ENCODE measurements at places on chromosomes 12 and 14.
A peak's percentile ranks its signal among the peaks of the same experiment; 100 is the strongest.

- no peak for DNase-seq
Measured at GRCh38 chr14:36723530-36723929, 61.9 kb downstream of the PAX9 start.

DNA sequence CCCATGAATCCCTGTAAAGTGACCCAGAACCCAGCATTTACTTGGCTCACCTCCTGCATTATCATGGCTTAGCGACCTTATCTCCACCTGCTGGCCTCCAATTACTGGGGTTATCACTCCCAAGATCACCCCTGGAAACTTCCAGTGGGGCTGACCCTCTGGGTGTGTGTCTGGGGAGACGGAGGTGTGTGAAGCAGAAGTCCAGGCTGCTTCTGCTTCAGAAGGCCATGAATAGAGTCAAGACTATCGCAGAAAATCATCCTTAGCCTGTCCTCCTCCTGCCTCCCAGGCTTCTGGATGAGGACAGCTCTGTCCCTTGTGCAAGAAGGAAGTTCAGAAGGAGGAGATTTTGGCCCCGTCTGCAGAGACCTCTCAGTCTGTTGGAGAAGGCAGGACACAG lies 408 bp upstream of the KRT72 start:
- no peak for DNase-seq

- DNase-seq, result no peak
Measured at GRCh38 chr12:2507814-2508213, 287.0 kb upstream of the FKBP4 start.

DNA sequence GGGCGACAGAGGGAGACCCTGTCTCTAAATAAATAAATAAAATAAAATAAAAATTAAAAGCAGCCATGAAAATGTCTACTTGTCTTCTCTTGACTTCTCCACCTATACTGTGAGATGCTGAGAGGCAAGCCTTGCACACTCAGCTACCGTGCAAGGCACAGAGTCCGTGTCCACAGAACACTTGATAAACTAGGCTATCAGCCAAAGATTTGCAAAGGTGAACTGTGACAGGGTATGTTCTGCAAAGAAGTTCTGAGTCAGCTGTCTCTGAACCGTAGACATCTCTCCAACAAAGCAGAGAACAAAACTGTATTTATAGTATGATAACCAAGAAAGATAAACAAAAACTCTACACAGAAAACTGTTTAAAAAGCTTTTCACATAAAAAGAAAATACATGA lies 35.5 kb downstream of the STXBP6 start:
- DNase-seq, result no peak

DNA sequence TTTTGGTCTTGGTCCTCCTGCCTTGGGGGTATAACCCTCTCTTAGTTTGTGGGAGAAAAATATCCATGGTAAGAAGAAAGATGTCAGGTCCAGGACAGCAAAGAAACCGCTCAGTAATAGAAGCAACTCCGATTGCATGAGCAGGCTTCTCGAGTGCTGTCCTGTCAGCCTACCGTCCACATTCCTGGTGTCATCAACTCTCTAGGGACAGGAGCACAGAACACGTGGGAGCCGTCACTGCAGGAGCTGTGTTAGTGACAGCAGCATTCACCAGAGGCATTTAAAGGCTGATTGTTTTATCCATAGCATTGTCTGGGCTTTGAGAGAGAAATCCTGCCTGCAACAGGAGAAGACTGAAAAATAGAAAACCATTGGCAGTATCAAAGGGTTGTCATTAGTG lies 244.2 kb downstream of the CACNA1C start:
- DNase-seq, result no peak

DNA sequence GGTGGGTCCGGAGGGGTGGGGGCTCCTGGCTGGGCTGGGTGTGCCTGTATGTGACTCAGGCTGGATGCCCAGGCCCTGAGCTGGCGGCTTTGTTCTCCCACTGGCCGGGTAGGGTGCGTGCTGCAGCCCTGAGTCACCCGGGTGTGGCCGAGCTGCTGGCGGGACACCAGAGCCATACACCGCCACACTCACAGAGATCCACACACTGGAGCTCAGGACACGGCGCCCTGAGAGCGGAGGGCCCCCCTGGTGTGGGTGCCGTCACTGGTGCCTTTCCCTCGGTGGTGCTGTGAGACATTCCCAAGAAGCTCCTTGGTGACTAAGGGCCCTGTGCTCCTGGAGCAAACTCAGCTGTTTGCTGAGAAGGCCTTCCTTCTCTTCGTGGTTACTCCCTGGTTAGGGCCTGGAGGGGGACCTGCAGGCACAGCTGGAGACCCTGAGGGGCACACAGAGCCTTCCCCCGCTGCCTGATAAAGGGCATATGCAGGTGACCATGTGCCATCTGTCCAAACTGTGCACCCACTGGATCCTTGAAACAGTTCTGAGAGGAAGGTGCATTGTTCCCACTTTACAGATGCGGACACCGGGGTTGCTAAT lies 44.3 kb downstream of the KRT80 start:
- peak; percentile 99 for DNase-seq

- DNase-seq, result peak; percentile 18
Measured at GRCh38 chr12:21819678-21820077, 45.2 kb upstream of the KCNJ8 start.

GRCh38 chr14:84375235-84375634 lies 1154.7 kb upstream of the FLRT2 start:
- no peak for DNase-seq

DNA sequence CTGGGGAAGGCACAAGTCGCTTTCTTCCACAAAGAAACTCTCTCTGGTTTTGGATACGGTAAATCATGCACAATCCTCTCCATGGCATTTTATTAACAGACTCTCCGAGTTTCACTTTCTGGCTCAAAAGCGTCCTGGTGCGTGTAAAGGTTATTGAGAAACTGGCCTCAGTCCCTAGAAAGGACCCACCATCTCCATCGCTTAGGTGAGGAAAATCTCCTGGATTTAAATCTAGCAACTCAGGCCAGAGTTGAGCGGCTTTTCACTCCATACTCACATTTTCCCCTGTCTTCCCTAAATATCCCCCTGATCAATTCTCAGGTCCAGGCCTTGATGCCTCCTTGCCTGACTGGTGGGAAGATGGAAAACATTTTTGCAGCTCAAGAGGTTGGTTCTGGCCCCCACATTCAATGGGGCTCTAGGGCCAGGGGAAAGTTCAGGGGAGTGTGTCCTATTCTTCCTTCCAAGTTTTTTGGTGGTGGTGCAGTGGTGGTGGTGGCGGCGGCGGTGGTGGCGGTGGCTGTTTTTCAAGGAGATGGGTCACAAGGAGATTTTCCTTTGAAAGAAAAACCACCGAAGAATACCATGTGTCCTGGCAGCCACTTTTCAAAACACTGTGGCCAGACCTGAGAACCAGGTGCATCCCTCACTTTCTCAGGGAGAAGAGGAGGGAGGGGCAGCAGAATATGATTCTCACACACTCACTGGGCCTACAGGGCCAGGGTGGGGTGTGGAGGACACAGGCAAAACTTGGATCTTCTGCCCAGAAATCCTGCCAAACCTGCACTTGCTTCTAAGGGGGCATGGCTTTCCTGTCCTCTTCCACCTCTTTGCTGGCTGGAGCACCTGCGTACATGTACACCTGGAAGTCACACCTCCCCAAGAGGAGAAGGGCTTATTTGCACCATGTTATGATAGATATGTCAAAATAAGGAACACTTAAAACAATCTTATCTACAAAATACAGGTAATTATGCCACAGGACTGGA lies 46.7 kb upstream of the PNMA1 start:
- no peak for DNase-seq

- DNase-seq, result no peak
Measured at GRCh38 chr14:99329711-99330315, 57.8 kb upstream of the BCL11B start.

GRCh38 chr12:3827301-3828000 lies 45.7 kb downstream of the PARP11 start:
- no peak for DNase-seq

- DNase-seq, result no peak
Measured at GRCh38 chr12:41287500-41288141, 99.5 kb downstream of the PDZRN4 start.

DNA sequence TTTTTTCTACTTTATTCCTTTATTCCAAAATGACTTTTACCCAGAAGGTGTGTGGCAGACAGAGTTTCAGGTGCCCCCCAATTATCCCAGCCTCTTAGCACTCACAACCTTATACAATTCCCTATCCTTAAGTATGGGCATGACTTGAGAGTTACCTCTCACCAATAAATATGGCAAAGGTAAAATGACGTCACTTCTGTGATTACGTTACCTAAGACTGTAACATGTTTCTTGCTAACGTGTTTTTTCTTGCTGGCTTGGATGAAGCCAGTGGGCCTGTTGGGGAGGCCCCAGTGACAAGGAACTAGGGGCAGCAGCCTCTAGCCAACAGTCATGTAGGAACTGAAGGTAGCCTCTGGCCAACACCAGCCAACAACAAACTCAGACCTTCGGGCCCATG lies 13.3 kb upstream of the TUNAR start:
- DNase-seq, result no peak

GRCh38 chr12:132385923-132386751 lies 56.7 kb upstream of the GALNT9 start:
- DNase-seq, result no peak

DNA sequence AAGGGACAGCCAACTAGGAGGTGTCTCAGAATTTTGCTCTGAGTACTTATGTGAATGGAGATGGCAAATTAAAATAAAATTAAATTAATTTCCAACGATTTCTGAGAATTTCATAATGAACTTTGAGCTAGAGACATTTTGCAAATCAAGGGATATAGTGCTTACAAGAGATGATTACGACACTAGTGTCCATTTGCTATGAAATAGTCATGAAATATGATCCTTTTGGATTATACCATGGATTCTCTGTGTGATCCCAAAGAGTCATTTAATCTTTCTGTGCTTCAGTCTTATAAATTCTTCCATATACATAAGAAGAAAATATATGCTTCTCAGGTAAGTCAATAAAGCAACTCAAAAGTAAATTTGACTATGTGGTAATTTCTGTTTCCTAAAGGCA lies 240.6 kb downstream of the SLC25A21 start:
- no peak for DNase-seq

DNA sequence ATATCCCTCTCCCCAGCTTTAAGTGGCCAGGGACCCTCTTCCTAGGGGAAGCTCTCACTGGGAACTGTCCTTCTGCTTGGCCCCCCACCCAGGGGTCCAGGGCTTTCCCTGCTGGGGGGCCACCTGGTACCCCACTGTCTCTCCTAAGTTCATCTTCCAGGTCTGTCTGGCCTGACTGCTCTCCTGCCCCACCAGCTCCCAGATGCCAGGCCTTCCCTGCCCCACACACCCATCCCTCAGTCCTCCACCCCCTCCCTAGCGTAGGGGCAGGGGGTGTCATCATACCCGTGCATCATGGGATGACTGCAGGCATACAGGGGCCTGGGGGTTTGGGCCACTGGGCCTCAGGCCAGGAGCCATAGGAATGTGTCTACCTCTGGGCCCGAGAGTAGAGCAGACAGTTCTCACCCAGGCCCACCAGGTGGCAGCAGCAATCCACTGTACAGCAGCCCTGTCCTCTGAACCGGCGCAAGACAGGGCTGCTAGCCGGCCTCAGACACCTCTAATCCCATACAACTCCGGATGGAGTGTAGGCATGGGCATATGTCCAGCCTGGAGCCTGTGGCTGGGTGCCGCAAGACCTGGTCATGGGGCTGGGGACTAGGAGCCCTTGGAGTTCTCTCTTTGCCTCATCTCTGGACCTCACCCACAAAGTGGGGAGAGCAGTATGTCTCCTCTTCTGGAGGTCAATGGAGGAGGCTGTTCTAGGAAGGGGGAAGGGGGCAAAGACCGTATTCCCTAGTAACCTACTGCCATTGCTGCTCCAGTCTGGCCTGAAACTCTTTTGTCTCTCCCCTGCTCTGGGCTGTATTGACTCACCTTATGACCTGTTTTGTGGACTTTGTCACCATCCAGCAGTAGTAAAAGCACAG lies 10.0 kb upstream of the SMARCD1 start:
- peak; percentile 89 for DNase-seq

- no peak for DNase-seq
Measured at GRCh38 chr14:86712727-86713126, 1182.8 kb downstream of the FLRT2 start.

GRCh38 chr14:103192246-103192840 lies 69.1 kb downstream of the TNFAIP2 start:
- DNase-seq, result no peak

- DNase-seq, result peak; percentile 84
Measured at GRCh38 chr12:132955094-132956010, 754 bp downstream of the ZNF605 start.

GRCh38 chr14:43503508-43503907 lies 1003.6 kb downstream of the FSCB start:
- DNase-seq, result peak; percentile 0

DNA sequence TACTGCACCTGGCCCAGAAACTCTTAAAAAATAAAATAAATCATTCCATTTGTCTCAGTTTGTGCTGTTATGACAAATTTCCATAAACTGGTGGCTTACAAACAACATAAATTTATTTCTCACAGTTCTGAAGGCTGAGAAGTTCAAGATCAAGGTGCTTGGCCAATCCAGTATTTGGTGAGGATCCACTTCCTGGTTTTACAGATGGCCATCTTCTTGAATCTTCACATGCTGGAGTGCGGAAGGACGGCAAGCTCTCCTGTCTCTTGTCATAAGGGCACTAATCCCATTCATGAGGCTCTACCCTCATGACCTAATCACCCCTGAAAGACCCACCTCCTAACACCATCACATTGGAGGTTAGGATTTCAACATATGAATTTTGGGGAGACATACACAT lies 29.9 kb upstream of the MYBPC1 start:
- DNase-seq, result no peak

DNA sequence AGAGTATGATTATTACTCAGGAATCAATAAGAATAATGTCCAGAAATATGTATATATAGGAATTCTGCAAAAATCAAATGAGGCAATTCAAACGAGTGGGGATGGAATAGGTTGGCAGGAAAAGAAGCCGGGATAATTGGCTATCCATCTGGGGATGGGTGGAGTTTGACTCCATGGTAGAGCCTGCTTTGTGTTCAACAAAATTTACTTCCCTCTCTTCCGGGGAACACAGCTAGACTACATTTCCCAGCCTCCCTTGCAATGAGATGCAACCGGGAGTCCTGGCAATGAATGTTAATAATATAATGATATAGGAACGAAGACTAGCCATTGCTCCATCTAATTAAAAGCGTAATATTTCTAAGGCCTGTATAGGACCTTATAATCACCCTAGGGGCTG lies 146.6 kb downstream of the EFCAB11 start:
- DNase-seq, result no peak

- DNase-seq, result no peak
Measured at GRCh38 chr14:57686304-57686703, 179.6 kb downstream of the SLC35F4 start.

DNA sequence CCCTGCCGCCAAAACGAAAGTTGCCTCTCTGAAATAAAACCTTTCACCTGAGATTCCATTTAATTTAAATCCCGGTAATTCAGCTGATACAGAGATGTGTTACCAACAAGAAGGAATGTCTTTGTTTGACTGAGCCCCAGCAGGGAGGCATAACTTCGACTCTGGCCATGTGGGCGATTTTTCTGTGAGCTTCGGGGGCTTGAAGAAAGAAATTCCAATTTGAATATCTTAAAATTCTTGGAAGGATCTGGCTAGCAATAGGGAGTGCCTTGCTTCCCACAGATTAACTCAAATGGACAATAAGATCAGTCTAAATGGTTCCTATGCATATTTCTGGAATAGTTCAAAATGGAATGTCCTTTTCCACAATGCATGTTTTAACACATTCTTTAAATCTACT lies 252.5 kb upstream of the TMPO start:
- DNase-seq, result no peak

GRCh38 chr14:80705241-80705980 lies 236.1 kb downstream of the CEP128 start:
- DNase-seq, result no peak

All from GM23248 (cell line).